ENCODE measurements at places on chromosomes 11 and 22.

DNA sequence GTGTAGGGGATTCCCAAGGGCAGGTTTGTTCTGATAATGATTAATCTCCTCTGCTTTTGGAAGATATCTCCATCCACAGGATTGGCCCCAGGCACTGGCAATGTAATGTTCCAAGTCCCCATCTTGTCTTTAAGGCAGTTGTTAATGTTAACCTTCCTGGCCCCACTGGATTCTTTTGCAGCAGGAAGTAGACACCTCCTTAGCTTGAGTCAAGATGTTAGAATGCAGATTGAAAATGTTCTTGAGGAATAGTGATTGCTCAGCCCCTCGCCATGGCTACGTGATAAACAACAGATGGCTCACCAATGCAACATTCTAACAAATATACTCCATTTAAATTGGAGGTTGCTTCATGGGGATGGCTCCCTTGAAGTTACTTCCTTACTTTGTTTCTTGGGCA is 7.3 kb downstream of the HEPHL1 start:
- DNase-seq = no peak

- no peak for DNase-seq
Observed at GRCh38 chr11:45100339-45100738, 46.1 kb upstream of the PRDM11 start.

- no peak for DNase-seq
Observed at GRCh38 chr11:100105255-100105981, 581.7 kb upstream of the ARHGAP42 start.

- DNase-seq = no peak
Observed at GRCh38 chr11:12060385-12060985, 49.9 kb upstream of the MICAL2 start.

DNA sequence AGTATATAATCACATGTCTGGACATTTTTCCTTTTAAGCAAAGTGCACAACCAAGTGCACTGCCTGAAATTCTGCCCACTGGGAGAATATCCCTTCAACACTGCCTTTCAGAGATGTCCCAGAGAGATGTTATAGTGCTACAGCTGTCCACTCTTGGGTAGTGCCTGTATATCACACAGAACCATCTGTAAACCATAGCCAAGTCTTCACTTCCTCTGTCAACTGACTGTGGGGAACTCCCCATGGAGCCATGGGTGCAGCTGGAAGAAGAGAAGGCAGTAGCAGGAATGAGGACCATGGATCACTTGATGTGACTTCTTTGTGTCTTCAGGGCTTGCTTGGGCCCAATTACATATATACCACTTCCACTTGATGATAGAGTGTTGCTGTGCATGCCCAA is 44.6 kb upstream of the LIN7C start:
- no peak for DNase-seq

DNA sequence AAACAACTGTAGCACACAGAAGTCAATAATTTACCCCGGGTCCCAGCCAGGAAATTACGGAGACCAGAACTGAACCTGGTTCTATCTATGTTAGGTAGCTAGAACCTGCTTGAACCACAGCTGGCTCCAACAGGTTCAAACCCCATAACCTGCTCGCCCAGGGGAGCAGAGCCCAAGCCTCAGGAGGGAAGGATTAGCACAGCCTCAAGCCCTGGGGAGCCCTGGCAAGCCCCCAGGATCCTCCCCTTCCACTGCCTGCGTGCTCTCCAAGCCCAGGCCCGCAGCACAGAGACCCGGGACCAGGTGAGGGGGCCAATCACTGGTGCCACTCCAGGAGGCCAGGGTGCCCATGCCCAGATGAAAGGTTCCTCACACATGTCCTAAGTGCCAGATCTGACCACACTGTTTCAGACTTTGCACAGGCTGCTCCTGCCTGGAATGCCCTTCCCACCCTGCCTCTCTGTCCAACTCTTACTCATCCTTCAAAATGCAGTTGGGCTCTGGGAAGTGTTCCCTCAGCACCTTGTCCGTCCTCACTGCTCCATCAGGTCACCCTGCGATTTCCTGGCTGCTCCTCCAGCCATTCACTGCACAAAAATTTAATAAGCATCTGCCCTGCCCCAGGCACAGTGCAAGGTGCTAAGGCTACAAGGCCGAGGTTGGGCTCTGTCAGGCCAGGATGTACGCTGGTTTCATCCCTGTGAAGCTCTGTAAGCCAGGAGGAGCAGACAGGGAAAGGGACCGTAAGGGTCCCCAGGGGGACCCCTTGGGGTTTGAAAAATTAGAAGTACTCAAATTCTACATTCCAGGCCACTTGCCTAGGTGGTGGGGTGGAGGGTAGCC is 32.2 kb downstream of the ARRB1 start:
- DNase-seq = no peak

DNA sequence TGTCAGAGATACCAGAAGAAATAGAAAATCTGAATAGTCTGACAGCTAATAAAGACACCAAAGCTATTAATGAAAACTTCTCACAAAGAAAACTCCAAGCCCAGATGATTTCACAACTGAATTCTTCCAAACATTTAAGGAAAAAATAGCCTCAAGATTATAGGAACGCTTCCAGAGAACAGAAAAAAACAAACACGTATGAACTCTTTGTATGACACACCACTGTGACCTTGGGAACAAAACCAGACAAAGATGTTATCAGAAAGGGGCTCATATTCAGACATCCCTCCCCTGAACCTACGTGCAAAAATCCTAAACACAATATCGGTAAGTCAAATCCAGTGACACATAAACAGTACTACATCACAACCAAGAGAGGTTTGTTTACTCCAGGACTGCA is 23.5 kb downstream of the CERK start:
- no peak for DNase-seq

DNA sequence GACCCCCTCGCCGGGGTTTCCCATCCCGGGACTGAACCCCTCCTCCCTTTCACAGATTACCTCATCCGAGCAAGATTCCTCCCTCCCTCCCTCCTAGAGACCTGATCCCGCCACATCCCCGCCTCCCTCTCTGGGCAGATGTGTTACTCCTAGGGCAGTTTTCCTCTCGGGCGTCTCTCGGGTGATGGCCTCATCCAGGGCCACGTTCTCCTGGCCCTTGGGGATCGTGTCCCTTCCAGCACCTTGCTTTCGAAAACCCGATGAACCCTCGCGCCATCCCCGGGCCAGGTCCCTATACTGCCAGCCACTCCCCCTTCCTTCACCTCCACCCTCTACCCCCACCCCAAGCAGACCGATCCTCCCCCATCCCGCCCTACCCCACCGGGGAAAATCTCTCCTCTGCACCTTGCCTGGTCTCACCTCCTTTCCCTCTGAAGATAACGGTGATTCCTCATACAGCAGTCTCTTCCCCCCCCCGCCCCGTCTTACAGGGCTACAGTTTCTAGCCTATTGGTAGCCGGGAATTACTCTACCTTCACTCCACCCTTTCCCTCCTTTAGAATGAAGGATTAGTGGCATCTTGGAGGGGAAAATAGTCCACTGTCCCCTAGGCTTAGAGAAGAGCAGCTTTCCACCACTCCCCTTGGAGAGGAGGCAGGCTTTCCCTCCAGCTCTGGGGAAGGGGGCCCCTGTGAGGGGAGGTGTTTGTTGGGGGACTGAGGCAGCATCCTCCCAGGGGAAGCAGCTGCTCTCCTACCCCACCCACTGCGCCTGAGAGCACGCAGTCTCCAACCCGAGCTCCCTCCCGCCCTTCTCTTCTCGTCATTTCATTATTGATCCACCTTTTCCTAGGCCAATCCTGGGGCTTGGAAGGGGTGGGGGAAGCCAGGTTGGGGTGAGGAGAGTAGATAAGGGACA is 1.2 kb downstream of the KMT2A start:
- no peak for DNase-seq

GRCh38 chr11:19394525-19395016 is 153.8 kb upstream of the E2F8 start:
- DNase-seq = no peak

DNA sequence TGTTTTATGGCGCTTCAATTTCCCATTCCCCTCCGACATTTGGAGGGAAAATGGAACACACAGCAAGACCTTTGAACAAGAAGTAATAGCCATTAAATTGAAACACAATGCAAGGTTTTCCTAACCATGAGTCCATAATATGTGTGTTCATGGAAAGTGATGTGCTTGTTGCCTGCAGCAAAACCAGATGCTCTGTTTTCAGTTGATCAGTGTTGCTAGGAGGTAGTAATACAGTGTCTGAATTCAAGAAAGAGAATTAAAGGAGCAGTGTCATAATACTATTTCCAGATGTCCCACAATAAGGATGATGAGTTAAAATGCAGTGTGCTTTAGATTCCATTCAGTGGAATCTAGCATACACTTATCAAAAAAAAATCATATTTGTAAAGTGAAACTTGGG is 637.4 kb upstream of the API5 start:
- no peak for DNase-seq

DNA sequence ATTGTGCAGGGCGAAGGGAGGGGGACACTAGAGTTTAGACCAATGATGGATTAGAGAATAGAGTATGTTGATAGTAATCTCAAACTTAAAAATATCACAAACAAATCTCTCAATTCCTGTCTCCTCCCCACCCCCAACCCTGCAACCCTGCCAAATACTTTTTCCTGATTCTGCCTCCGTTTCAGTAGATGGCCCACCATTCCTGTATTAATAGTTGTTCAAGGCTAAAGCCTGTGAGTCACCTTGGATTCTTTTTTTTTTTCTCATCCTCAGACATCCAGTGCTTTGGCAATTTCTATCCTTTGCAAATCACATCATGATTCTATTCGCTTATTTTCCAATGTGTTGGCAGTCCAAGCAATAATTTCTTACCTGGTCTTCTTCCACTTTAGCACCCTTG is 207.9 kb downstream of the DYNC2H1 start:
- DNase-seq = no peak

DNA sequence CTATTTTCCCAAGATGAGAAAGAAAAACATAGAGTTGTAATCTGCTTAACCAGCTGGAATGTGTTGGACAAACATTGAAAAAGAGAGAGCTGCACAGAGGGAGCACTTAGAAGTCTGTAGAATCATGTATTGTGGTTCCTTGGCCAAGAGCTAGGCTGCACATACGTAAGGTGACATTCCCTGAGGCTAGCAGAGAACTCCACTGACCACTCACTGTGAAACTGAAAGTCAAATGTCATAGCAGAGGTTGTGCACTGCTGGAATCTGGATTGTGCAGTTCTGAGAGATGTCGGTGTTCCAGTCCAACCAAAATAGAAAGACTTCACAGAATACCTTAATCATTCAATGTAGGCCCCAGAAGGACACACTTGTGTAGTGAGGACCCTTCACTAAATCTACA is 772.8 kb upstream of the RAG2 start:
- no peak for DNase-seq

GRCh38 chr11:121613724-121614123 is 161.0 kb upstream of the SORL1-AS1 start:
- DNase-seq = no peak

- no peak for DNase-seq
Observed at GRCh38 chr11:64771861-64772260, 6.5 kb downstream of the SF1 start.

GRCh38 chr11:61541598-61541997 is 33.0 kb downstream of the LRRC10B start:
- no peak for DNase-seq

GRCh38 chr11:128300785-128301184 is 286.6 kb downstream of the ETS1 start:
- DNase-seq = no peak

DNA sequence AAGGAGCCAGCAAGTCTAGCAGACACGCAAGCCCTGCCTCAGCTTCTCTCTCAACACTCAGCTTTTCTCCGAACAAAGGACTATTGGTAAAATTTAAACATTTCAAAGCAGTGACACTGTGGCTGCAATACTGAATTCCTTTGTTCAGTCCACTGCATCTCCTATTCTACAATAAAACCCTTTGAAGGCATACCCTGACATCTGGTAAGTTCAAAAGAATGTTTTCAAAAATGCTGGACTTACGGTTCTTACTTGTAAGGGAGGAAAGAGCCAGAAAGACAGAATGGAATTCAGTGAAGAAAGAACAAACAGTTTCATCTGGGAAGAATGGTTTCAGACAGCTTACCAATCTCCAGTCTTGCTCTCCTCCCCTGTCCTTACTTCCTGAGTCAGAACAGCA is 12.7 kb upstream of the OR8K1 start:
- no peak for DNase-seq

- no peak for DNase-seq
Observed at GRCh38 chr22:19962246-19962908, 20.8 kb upstream of the TXNRD2 start.

DNA sequence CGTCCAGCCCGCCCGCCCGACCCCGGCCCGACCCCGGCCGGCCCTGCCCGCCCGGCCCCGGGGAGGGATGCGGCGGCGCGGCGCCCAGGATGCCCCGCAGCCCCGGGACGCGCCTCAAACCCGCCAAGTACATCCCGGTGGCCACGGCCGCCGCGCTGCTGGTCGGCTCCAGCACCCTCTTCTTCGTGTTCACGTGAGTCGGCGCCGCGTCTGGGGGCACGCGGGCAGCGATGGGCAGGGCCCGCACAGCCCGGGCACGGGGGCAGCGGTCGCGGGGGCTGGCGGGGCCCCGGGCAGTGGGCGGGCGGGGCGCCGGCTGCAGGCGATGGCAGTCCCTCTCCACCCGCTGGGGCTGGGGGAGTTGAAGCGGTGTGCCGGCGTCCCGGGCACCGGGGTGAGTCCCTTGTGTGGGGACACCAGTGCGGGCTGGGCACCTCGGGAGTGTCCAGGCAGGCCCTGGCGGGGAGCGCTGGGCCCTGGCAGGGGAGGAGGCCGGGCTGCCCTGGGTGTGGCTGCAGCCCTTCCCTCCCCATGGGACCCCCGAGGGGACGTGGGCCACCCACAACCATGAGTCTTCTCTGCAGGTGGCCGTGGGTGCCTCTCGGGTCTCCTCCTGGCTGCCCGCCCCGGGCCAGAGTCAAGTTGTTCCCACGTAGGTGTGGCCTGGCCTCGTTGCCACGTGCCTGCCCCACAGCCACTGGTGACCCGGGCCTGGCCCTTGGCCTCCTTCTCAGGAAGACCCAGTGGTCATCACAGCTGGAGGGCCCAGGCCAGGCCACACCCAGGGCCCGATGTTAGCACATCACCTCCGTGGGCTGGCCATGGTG is 468 bp downstream of the ZDHHC8 start:
- no peak for DNase-seq

GRCh38 chr11:77455740-77456139 is 18.2 kb downstream of the PAK1 start:
- no peak for DNase-seq

GRCh38 chr22:38628444-38628843 is 27.7 kb downstream of the FAM227A start:
- no peak for DNase-seq

DNA sequence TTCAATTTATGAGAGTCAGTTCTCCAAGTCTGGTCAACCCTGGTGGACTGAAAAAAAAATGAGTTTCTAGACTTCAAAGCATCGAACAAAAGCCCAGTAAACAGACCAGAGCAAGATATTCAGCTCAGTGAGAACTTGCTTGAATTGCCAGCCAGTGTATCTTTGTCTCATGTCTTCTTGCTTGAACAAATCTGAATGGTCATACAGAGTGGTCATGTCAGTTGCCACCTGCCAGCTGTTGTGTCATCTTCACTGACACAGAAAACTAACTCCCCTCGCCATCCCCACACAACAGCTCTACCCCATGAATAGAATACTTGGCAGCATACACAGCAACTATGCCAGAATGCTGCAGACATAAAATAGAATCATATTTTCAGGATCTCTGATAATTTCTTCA is 27.5 kb upstream of the CALCB start:
- DNase-seq = no peak

Measured in left lung (tissue), 14 donors.